Cortex of kidney (tissue), 1 donor: ENCODE measurements at places on chromosomes 7 and 10.

- DNase-seq = no peak
These were observed 13.8 kb downstream of the PSAP start for GRCh38 chr10:71837098-71837827.

GRCh38 chr10:108615576-108616320 is 1307.6 kb downstream of the XPNPEP1 start:
- no peak for DNase-seq

DNA sequence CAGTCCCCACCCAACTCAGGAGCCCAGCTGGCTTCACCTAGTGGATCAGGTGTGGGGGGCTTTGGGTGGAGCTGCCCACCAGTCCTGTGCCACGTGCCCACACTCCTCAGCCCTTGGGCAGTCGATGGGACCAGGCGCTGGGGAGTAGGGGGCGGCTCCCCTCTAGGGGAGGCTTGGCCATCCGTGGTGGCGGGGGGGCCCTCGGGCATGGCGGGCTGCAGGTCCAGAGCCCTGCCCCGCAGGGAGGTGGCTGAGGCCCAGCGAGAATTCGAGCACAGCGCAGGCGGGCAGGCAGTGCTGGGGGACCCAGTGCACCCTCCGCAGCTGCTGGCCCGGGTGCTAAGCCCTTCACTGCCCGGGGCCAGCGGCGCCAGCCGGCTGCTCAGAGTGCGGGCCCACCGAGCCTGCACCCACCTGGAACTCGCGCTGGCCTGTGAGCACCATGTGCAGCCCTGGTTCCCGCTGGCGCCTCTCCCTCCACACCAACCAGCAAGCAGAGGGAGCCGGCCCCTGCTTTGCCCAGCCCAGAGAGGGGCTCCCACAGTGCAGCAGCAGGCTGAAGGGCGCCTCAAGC is 29.3 kb downstream of the ASNS start:
- no peak for DNase-seq

GRCh38 chr7:82376739-82377138 is 66.8 kb downstream of the CACNA2D1 start:
- no peak for DNase-seq

- no peak for DNase-seq
These were observed 29.0 kb downstream of the STEAP1B start for GRCh38 chr7:22470981-22471380.
